Thymus (tissue), 14 donors: ENCODE measurements at places on chromosomes 2 and 18.

- DNase-seq, result no peak
Measured at GRCh38 chr2:158999458-158999857, 31.0 kb downstream of the TANC1 start.

DNA sequence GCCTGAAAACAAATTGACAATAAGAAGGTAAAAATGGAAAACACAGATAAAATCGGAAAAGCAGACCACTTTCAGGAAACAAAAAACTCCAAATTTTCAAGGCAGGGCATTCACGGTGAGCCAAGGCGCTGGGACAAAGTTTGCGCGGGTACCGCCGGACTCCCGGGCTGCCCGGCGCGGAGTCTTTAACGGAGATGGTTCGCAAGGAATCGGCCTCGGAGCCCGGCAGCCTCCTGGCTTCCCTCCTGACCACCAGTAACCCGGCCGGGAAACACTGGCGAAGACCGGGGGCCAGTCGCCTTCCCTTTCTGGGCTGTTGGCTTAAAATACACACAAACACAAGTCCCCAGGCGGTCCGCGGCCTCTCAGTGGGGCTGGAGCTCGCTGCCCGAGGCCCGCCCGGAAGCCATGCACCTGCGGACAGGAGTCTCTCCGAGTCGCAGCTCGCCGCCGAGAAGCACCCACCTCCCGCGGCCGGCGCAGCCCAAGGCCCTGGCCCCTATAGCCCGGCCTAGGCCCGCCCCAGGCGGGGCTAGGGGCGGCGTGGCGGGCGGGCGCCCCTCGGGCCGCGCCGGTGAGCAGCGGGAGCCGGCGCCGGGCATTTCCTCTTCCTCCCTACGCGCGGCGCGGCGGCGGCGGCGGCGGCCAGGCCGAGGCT is 622 bp upstream of the KCMF1 start:
- DNase-seq, result peak; percentile 47

GRCh38 chr18:31957728-31958127 is 14.8 kb upstream of the TRAPPC8 start:
- DNase-seq, result no peak

DNA sequence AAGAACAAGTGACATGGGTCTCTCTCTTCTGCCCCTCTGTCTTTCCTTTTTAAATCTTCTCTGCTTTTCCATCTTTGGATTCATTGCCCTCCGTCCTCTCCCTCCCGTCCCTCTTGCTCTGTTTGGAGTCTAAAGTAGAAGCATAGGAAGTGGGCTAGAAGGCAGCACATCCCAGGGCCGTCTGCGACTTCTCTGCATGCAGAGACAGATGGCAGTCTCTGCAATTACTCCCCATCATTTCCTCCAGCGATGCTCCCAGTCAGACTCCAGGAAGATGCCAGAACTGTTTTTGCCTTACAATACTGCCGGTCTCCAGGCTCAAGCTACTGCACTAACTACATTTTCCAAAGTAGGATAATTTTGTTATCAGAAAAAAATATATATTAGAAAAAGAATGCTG is 35.2 kb upstream of the LPIN2 start:
- DNase-seq, result no peak

- DNase-seq, result no peak
Measured at GRCh38 chr2:210003359-210003758, 921 bp downstream of the RPE start.

GRCh38 chr18:41150316-41150715 is 804.7 kb upstream of the PIK3C3 start:
- no peak for DNase-seq
